ENCODE measurements at places on chromosomes 7 and 10.

DNA sequence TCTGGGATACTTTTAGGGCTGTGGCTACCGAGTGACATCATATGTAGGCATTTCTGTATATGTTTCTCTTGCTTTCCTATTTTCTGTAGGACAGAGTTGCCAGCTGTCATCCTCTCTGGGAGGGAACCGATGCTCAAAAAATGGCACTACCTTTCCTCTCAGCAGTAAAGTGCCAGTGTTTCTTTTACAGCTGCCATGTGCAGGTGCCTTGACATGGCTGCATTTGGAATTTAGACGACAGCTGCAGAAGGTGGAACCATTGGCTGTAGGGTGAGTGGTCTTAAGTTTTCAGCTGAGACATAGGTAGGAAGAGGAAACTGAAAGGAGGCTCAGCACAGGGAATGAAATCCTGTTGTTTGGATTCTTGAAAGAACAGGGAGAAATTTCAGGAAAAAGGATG, 20.2 kb upstream of the RPA3 start:
- peak; percentile 83 for DNase-seq

GRCh38 chr10:114404171-114405010, at the start of gene AFAP1L2:
AFAP1L2 (minus strand) TSS chr10:114404502; CDS start chr10:114404455, 47 bp downstream.
- no peak for DNase-seq

DNA sequence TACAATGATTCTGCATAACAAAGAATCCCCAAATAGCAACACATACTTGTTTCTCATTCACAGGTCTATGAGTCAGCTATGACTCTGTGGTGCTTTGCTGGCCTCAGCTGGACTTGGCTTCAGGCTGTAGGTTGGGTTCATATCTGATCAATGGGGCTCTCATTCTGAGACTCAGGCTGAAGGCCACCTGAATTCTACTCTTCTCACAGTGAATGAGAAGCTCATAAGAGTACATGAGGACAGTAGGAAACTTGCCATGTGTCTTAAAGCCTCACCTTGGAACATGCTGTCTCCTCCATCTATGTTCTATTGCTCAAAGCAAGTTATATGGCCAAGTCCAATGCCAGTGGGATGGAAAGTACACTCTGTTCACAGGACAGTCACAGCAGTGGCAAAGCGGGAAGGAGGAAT, 292.9 kb downstream of the BMPER start:
- no peak for DNase-seq

DNA sequence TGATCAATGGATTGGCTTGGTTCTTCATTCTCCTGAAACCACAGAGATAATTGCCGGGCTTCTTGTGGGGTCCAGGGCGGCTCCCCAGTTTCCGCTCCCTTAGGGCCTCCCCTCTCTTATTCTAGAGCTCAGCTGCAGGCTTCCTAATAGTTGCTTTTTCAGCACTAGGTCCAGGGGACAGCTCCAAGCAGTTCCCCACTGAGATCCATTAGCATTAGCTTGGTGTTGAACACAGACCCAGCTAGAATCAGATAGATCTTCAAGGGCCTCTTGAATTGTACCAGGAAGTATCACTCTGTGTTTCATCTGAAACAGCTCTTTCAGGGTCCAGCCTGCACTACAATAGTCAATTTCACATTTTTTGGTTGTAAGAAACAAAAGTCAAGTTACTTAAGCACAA, 238.7 kb downstream of the SEC23IP start:
- DNase-seq = no peak

- DNase-seq = no peak
Observed at GRCh38 chr10:100828738-100829096, 83.3 kb downstream of the PAX2 start.

Data from NCI-H524 (cell line).